ENCODE measurements at places on chromosomes 6 and 20.

DNA sequence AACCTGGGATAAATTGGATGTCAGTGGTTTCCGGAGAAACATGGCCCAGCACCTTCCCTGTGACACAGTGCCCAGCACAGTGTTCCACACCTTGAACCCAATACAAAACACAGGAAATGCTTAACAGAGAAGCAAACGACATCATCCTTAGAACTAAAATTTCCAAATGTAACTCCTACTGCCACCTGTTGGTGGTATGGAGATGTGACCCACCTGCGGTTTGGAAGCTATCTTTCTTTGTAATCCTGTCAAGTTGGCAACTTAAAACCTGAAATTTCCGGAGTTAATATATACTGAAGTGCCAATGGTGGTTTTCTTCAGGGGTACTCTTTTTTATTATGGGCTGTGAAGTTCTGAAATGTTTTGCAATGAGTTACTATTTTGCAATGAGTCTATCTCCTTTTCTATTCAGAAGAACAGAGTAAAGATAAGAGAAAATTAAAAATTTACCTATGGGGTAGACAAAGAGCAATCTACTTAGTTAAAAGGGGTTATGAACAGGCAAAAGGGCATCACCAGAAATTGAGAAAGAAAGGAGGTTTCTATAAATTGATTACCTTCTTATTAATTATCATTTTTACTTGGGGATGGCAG lies 658.8 kb downstream of the PTPRT start:
- peak; percentile 54 for DNase-seq

DNA sequence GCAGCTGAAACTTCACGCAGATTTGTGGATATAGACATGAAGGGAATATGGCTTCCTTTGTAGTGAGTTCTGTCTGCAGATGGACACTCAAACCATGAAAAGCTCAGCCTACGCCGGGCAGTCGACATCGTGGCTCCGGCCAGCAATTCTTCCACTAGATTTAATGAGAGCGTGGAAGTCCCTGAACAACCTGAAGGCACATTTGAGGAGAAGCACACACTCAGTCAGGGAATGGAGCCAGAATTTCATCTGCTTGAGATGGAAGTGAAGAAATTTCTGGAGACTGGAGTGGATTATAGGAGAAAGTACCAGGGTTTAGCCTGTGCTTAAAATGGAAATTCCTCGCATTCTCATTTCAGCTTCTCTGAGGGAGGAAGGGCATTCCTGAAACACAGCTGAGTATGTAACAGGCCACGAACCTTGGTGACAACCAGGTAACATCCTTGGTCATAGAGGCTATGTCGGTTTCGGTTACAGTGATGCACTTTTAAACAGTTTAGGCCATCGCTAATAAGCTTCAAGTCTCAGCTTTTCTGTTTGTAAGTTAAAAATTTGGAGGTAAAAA lies 80.5 kb upstream of the AGPAT4 start:
- DNase-seq = no peak

DNA sequence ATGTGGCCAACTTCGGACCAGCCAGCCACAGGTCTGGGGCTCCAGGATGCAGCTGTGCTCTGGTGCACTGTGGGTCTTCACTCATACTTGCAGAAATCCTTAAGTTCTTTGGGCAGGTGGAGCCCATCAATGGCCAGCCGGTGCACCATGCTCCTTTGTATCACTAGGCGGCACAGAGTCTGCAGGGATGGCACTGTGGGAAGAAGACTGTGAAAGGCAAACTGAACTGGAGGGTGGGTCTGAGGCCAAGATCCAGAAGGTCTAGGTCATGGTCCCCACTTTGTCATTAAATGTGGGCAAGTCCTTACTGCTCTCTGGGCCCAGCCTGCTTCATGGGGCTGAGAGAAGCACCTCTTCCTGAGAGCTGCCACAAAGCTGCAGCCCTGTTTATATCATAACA lies 1.3 kb upstream of the SPATA25 start:
- no peak for DNase-seq

- DNase-seq = no peak
Measured at GRCh38 chr6:136365776-136366354, 76.2 kb upstream of the BCLAF1 start.

- DNase-seq = peak; percentile 46
Measured at GRCh38 chr6:170030821-170031471, 259.9 kb downstream of the DLL1 start.

GRCh38 chr6:130018744-130019325 lies 454 bp downstream of the L3MBTL3 start:
- DNase-seq = peak; percentile 52

DNA sequence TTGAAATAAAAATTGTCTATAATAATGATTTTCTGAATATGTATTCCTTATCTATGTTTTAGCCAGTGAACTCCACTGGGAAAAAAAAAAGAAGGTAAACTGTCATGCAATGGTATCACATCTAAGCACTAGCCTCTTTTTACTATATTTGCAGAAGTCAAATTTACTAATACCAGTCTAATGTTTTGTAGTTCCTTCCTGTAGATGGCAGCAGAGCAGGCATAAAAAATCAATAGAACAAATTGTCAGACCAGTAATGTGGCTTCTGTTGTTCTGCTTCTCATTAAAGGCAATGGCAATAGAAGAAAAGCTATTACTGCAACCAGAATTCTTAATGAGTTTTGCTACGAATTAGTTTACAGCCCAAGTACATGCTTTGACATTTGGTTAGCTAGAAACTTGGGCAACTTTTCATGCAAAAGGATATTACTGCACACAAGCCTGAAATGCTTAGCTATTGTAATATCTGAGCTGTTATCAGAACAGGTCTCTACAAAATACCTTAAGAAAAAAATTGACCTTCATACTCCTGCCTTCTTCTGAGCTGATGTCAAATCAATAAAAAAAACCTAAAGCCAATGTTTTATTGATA lies 476.9 kb downstream of the KHDRBS2 start:
- DNase-seq = peak; percentile 2

DNA sequence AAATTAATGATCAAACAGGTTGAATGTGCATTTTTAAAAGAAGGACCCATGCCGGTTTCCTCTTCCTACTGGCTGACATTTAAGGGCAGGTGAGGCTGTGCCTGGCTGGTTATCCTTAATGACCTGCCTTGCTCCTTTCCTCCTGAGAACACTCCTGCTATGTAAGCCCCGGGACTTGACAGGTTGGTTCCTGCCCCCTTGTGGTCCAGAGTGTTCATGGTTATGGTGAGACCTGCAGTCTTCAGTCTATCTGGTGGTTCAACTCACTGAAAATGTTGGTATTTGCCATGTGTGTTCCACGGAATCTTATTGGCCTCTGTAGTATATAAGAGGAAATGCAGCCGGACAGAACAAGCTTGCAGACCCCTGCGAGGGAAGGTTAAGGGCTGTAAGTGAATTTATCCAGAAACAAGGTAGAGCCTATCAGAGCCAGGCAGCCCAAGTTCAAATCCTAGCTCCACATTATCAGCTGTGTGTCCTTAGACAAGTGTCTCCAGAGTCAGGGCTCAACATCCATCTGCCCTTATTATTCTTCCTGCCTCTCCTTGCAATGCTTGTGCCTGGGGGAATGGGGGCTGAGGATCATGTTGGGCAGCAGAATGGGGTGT lies 5.2 kb upstream of the BPIFA3 start:
- peak; percentile 56 for DNase-seq

DNA sequence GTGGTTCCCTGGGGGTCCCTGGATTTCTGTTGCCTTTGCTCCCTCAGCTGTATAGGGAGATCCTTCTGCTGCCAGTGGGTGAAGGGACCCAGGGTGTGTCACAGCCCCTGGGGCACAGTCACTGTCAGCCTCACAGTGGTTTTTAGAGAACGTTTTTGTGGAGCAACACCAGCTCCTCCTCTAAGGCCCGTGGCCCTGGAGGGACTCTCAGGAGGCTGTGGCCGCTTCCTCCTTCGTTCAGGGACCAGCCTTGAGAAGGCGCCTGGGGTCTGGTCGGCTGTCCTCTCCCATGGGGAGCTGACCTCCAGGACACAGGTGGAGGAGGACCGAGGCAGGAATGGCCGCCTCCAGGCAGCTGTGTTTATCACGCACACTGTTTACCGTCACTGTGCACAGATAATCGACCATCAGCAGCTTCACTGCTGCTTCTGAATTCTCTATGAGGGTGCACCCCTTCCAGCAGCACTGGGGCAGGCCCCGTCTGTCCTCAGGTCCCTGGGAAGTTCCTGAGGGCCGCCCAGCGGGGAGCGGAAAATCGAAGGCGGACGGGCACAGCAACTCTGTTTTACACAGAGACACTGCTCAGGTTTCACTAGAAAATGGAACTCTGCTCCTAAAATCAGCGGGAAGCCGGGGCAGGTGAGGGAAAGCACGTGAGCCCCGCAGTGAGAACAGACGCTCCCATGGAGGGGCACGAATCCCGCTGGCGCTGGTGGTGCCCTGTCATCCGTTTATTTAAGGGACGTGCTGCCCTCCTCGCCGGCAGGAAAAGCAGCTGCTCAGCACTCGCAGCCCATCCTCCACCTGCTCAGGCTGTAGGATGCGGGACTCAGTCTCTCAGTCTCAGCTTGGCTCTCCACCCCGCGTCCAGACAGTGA lies 10.4 kb upstream of the FRMD1 start:
- peak; percentile 21 for DNase-seq

GRCh38 chr6:43764772-43765171 lies 5.2 kb upstream of the VEGFA start:
- no peak for DNase-seq

GRCh38 chr6:159041181-159041580 lies 3.6 kb downstream of the TAGAP start:
- DNase-seq = no peak

GRCh38 chr6:80647156-80647555 lies 540.7 kb downstream of the BCKDHB start:
- DNase-seq = no peak

DNA sequence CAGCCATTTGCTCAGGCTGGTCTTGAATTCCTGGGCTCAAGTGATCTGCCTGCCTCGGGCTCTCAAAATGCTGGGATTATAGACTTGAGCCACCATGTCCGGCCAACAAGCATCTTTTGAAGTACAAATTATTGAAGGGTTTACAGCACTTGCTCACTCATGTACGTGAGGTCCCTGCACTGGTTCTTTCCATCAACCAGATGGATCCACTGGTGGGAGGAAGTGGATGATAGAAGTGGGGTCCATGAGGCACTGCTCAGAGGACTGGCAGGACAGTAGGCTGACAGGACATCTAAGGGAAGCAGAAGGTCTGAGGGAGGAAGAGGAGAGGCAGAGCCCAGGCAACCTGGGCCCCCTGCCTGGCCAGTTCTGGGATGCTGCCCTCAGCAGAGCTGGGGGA lies 109.2 kb upstream of the NXT1 start:
- DNase-seq = no peak

- no peak for DNase-seq
Measured at GRCh38 chr6:158361961-158362669, 49.9 kb downstream of the TULP4 start.

GRCh38 chr6:107866606-107867301 lies 42.6 kb upstream of the SCML4 start:
- peak; percentile 51 for DNase-seq

DNA sequence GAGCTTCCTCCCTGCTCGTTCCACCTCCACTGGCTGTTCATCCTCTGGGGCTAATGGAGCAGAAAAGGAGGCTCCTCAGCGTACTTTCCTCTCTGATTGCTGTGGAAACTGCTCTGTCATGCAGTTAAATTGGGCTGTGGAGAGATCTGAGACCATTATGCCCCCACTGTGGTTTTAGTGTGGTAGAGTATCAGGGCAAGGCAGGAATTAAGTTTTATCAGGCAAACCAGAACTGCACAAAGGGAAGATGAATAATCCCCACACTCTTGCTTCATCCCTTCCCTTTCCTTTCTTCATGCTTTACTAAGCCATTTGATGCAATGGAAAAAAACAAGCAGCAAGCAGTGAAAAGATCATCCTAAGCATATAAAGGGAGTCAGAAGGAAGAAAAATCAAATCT lies 11.9 kb upstream of the ME1 start:
- DNase-seq = no peak

DNA sequence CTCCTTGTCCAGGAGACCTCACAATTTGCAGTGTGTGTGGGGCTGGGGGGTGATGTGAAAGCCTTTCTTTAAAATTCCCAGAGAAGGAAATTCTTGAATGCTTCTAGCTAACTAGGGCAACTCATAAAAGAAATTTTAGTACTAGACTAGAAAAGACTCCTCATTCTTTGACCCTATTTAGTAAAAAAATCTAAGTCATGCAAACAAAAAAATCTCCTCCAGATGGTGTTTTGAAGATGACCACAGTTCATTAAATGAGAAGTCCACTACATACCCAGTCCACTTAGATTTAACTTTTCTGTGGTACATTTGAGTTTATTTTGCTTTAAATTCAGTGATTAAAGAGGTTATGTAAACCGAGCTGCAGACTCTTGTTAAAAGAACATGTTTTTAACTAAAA lies 67.5 kb downstream of the NDUFAF5 start:
- no peak for DNase-seq

DNA sequence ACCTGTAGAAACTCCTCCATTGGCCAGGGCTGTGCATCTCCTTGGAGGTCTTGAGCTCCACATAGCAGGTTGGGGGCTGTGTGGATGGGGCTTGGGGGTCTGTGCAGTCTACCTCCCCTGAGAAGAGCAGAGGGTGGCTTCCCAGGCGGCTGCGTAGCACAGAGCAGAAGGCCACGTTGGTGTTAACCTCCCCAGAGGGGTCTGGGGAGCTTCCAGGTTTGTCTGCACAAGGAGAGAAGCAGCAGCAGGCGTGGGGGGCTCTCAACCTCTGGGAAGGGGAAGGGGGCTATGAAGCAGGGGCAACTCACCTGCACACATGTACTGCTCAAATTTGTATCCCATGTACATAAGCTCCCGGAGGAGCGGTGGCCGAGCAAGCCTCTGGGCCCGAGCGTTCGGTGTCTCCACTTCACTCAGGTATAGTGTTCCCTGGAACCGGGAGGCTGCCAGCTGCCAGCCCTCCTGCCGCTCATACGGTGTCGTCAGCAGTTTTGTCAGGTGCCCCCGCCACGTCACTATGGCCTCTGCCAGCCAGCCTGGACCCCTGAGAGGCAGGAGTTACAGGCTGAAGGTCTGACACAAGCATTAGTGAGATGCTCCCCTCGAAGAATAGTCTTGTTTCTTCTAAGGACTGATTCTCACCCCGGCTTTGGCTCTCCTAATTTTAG lies 1.2 kb downstream of the DXO start:
- peak; percentile 44 for DNase-seq

GRCh38 chr6:36762123-36762522 lies 64.5 kb downstream of the RAB44 start:
- DNase-seq = no peak

DNA sequence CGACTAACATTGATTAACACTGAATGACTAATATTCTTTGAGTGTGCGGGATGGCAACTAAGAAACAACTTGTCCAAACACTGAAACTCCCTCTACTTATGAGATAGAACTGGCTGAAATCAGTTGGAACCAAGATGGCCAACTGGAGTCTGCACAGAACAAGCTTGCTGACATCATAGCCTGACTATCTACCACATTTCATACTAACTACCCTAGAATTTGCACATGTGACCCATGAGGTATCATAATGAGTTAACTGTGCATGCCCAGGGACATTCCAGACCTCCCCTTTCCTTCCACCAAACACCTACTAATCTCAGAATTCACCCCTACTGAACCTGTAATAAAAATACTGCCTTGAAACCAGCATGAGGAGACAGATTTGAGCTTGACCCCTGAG lies 43.2 kb downstream of the PHIP start:
- no peak for DNase-seq

DNA sequence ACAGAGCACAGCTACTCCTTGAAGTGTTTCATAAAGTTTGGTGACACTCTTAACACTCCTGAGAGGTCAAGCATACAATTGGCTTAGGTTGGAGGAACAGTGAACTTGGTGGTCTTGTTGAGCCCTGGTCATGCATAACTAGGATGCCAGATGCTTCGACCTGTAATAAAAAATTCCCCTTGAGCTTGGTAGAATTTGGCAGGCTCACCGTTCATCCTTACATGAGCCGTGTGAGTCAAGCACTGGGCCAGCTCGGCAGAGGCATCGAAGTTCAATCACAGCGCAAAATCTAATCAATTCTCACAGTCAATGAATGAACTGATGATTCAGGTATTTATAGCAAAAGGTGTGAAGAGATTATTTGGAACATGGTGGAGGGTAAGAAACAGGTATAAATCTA lies 33.7 kb downstream of the CYP24A1 start:
- no peak for DNase-seq

Measured in SK-N-SH (cell line).